ENCODE measurements at places on chromosomes 6 and 20. TPM values are rescaled to one million over a fixed set of nuclear protein-coding genes. Genes with fewer than 3 reads are reported as not detected.

Gene CLPSL2
- total RNA-seq = not detected

Gene PREP
- total RNA-seq = 27.6 TPM

Gene HSF2
- 17.0 TPM for total RNA-seq

Gene TMEM151B
- under 0.01 TPM for total RNA-seq

Gene MRAP2
- total RNA-seq = 27.2 TPM

Gene SPATS1
- not detected for total RNA-seq

Gene HMGCLL1
- total RNA-seq = not detected

Gene SS18L1
- total RNA-seq = 9.9 TPM

Gene ITCH
- total RNA-seq = 74.9 TPM

Gene WFDC5
- not detected for total RNA-seq

Gene NKX2-2
- not detected for total RNA-seq

Gene CCM2L
- not detected for total RNA-seq

Gene PRND
- total RNA-seq = not detected

Gene FLRT3
- 0.13 TPM for total RNA-seq

Gene TBXT
- not detected for total RNA-seq

Gene FITM2
- total RNA-seq = 9.8 TPM

Gene EPPIN
- total RNA-seq = not detected

Gene HELZ2
- total RNA-seq = 30.4 TPM

Gene HIVEP2
- total RNA-seq = 30.3 TPM

Gene TRIM15
- total RNA-seq = not detected

Gene TULP1
- total RNA-seq = not detected

Gene OOEP
- total RNA-seq = 0.43 TPM

Gene DEFB124
- not detected for total RNA-seq

Gene KCNG1
- 1.1 TPM for total RNA-seq

Gene C2
- 19.1 TPM for total RNA-seq

Gene SRF
- total RNA-seq = 11.9 TPM

Gene HRH3
- total RNA-seq = not detected

Gene GCLC
- total RNA-seq = 61.3 TPM

Gene DACT2
- 3.3 TPM for total RNA-seq

Gene PTCRA
- total RNA-seq = not detected

Measured in articular chondrocyte of knee joint (primary cell).